Stimulated activated CD4-positive, alpha-beta T cell treated with anti-CD3 and anti-CD28 coated beads, Interleukin-15, amount 100 ng/mL, for 1 hour (primary cell): ENCODE measurements at places on chromosomes 6 and 20.

- peak; percentile 40 for DNase-seq
Observed at GRCh38 chr6:12060780-12061609, 48.9 kb downstream of the HIVEP1 start.

DNA sequence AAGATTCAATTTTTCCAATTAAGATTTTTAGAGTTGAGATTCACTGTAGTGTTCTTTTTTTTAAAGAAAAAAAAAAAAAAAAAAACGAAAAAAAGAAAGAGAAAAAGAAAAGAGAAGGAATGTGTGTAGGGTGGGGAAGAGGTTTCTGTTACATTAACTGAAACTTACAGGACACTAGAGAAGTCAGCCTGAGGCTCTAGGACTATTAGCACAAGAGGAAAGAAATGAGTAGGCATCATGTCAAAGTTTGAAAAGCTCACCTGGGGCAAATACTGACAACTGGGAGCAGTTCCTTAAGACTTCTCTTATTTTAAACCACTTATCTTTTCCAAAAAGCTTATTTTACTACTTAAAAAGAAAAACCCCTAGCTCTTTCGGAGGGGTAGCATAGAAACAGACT lies 185.9 kb downstream of the DST start:
- no peak for DNase-seq

DNA sequence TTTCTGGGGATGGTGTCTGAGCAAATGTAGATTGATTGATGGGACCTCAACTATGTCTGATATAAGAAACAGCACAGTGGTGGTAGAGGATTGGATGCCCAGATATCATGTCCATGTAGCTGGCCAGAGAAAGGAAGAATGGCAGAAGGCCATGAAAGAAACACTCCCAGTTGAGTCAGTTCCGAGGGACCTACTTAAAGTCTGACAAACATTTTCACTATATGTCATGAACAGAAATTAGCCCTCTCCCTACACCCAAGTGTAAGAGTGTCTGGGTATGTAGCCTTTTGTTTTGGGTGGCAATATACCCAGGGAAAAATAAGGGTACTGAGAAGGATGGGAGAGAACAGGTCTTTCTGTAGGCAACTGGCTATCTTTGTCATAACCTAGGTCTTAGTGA lies 434.2 kb downstream of the BCKDHB start:
- no peak for DNase-seq

DNA sequence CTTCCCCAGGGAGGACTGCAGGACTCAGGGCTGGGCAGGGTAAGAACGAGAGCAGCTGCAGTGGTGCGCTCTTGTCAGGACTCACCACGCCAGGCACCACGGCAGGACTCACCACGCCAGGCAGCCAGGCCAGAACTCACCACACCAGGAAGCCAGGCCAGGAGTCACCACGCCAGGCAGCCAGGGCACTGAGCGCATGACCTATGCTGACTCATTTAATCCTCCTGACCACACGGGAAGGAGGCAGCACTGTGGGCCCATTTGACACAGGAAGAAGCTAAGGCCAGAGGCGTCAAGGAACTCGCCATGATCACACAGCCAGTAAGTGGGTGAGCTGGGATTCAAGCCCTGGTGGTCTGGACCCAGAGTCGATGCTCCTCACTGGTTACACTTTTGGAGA lies 189.3 kb downstream of the PREX1 start:
- DNase-seq: no peak

DNA sequence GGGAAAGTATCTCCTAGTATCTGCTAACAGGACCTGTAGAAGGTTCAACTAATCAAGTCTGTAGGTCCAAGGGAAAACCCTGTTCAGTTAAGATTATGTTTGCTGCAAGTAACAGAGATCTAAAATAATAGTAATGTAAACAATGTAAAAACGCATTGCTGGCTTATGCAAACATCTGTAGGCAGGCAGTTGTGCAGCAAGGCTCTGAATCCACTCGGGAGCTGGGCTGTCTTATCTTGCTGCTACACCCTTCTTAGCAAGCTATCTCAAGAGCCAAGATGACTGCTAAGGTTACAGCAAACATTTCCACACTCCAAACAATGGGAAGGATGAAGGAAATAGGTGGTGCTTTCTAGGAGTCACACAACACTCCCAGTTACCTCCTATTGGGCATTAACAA lies 397.3 kb upstream of the NRSN1 start:
- DNase-seq: no peak

DNA sequence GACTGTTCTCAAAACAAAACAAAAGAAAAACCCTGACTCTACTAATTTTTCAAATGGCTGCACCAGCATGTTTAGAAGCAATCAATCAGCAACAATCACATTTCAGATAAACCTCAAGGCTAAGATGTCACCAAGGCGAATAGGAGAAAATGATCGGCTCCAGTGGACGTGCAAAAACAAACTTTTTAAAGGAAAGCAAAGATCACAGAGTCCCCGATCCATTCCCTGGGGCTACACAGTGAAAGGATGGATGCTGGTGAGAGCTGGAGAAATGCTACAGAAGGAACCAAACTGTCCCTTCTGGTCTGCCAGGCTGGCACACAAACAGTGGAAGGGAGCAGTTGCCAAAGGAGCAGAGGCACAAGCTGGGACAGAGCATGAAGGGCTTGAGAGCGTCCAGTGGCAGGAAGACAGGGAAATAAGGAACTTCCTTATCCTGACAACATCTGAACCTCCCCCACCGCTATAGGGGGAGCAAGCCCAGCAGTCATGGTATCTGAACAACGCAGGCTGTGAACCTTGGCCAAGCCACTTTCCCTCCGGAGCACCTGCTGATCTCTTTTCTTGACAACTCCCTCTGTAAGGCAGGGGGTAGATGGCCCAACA lies 73.7 kb upstream of the HIVEP1 start:
- DNase-seq: no peak

DNA sequence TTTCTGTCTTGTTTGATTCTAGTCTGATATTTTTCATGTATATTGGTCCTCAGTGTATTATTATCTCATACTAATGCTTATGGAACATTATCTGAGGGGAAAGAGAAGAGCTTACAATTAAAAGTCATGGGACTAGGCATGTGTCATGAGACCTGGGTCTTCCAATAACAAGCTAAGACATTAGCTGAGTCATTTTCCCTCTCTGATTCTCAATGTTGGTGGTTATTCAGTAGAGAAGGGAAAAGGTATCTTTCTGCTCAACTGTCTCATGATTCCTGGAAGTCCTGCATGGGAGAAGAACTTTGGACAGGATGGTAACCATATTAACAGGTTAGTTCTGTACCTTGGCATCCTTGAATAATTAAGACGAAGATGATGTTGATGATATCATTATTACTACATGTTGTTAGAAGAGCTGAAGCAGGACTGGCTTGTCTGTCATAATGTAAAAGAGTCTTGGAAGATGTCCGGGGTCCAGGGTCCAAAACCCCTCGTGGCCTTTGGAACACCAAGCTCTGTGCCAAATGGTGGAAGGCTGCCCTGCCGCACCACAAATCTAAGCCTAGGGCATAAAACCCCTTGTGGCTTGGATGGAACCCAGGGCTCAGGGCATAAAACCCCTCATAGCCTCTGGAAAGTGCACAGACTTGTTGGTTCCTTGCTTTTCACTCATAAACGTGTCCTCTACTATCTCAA lies 19.1 kb downstream of the TRIM38 start:
- no peak for DNase-seq

DNA sequence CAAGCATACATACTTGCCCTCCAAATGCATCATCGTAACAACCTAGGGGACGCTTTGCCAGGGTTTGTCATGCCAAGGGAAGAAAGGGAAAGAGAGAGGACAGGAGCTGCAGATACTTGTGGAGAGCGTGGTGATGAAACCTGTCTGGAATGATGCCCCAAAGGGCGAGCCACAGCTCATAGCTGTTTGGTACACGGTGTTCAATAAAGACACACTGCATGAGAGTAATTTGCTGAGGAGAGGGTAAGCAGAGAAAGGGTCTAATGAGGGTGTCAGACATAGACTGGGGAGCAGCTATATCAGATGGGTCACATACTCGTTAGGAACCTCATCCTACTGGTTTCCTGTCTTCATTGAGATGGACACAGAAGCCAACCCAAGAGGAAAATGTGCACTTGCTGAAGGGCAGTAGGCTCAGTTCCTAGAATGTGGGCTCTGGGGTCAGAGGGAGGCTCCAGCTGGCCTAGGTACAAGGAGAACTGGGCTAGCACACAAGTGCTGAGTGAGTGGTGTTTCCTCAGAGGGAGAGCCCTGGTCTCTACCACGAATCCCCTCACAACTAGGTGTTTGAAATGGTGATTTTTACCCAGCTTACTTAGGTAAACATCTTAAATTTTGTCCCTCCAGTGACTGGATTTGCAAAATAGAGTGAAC lies 5.2 kb upstream of the FOXO3 start:
- DNase-seq: no peak

- DNase-seq: no peak
Observed at GRCh38 chr6:42932412-42932811, 3.1 kb downstream of the CNPY3 start.

GRCh38 chr6:149825292-149825691 lies 38.9 kb downstream of the LRP11 start:
- DNase-seq: no peak

DNA sequence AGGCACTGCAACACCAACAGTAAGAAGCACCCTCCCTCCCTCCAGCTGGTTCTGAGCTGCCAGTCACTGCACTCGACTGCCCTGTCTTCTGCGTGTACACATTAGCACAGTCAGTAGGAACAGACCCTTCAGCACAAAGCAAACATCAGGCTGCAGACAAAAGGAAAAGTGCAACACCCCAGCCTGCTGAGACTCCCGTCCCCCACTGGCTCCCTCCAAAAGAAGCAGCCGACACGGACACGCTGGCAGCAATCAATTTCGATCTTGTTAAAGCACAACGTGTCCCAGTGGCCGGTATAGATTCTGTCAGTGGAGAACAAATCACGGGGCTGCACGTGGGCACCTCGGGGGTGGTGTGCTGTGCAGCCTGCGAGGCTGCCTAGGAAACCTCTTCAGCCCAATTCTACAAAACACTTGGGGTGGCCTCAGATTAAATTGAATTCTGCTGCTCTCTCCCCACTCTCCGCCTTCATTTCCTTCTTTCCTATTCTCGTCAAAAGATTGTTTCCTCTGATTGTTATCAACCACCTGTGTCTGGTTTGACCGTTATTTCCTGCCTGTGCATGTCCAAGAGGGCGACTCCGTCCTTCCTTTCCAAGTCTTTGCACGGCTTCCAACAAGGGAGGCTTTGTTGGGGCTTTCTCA lies 38.7 kb downstream of the TRAF3IP2 start:
- DNase-seq: no peak

- no peak for DNase-seq
Observed at GRCh38 chr20:53427951-53428350, 165.7 kb downstream of the ZNF217 start.

DNA sequence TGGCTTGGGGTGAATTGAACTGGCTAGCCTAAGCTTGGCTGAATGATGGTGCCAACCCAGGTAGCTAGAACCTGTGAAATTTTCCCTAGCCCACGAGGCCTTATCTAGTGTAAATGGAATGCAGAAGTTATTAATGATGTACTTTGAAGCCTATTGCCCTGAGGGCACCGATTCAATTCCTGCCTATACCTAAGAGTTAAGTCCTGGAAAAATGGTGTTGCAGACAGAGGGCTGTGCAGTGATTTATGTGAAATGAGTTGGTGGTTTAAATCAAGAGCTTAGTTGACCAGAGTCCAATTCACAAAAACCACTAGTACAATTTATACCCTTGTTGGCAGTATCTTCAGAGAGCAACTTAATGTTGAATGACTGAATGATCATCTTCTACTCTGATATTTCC lies 373.8 kb upstream of the JAG1 start:
- DNase-seq: no peak

DNA sequence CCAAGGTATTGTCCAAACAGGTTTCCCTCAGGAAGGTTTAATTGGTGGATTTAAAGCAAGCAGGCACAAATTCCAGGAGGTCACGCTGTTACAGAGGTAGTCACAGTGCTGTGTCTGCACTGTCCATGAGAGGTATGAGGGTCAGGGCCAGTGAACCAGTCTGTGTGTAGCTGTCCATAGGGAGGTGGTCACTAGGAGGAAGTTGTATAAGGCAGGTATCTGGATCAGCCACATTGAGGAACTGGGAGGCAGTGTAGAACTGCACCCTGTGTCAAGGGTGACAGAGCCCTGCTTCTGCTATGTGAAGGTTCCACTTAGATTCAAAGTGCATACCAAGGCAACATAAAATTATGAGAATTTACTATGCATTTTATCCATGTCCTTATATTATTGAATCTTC lies 73.3 kb downstream of the MAP3K4 start:
- DNase-seq: no peak

DNA sequence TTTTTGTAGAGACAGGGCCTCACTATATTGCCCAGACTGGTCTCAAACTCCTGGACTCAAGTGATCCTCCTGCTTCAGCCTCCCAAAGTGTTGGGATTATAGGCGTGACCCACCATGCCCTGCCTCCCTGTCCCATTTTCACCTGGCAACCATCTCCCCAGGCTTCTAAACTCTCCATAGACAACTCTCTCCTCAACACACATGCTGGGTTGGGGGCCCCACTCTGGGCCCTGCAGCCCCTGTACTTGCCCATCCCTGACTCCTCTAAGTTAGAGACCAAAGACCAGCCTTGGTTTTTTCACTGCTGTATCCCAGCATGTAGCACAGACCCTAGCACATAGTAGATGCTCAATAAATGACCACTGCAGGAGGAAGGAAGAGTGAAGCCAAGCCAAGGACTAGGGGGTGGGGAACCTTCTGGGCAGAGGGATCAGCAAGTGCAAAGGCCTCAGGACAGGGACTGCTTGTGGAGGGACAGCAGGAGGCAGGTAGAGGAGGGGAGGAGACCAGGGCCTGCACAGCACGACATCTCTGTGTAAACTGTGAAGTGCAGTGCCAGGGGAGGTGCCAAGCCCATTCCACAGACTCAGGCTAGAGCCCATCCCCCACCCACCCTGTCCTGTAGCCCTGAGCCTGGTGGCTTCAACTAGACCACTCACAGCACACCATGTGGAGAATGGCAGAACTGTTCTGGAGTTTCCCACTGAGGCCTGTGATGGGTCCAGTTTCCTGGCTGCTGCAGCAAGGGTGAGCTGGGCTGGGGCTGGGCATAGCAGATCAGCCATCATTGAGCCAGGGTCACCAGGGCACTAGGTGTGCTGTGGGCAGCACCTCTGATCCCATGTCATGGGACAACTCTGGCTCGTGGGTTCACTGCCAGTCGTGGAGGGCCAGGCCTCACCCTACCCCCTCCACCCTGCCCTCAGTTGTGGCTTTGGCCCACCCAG lies 3.4 kb upstream of the SRC start:
- no peak for DNase-seq

- no peak for DNase-seq
Observed at GRCh38 chr6:151109869-151110575, 129.7 kb upstream of the AKAP12 start.

- no peak for DNase-seq
Observed at GRCh38 chr6:160766989-160767646, 65.1 kb downstream of the PLG start.

GRCh38 chr6:169950558-169950957 lies 199.1 kb downstream of the ERMARD start:
- DNase-seq: no peak

DNA sequence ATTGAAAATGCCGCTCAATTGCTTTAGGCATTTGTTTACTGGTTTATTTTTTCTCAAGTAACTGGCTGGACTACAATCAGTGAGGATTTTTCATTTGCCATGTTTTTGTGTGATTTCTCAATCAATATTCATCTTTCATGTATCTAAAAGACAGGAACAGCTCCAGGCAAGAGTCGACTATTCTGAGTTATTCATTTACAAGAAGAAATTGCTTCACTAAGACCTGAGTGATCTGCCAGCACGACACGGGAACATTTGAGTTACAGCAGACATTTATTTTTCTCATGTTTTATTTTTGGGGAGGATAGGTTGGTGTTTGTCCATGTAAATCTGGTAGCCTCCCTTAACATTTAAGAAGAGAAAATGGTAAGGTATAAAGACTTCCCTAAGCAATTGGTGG lies 124.1 kb downstream of the CBLN4 start:
- no peak for DNase-seq

GRCh38 chr6:43671801-43672690 lies 15.5 kb downstream of the MRPS18A start:
- no peak for DNase-seq
